ENCODE measurements at places on chromosomes 7 and 10.

DNA sequence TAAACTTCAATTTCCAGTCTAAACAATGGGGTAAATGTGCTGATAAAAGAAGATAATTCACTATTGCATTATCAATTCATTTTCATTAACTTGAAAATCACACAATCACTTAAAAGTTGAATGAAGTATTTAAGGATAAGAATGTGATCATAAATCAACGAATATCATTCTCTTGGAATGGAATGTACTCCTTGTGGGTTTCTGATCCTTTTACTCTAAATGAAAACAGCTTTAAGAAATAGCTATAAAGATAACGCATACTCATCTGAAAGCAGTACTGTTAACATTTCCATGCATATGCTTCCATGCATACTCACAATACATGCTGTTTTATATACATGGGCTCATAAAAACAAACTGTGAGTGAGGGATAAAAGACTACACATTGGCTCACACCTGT, 108.8 kb downstream of the ATE1 start:
- DNase-seq, result no peak

GRCh38 chr7:47031786-47032535, 550.0 kb downstream of the TNS3 start:
- no peak for DNase-seq

GRCh38 chr10:11673346-11674280, 62.2 kb upstream of the USP6NL start:
- no peak for DNase-seq

- DNase-seq, result no peak
Observed at GRCh38 chr10:43862756-43863155, 214.1 kb upstream of the ZNF32 start.

DNA sequence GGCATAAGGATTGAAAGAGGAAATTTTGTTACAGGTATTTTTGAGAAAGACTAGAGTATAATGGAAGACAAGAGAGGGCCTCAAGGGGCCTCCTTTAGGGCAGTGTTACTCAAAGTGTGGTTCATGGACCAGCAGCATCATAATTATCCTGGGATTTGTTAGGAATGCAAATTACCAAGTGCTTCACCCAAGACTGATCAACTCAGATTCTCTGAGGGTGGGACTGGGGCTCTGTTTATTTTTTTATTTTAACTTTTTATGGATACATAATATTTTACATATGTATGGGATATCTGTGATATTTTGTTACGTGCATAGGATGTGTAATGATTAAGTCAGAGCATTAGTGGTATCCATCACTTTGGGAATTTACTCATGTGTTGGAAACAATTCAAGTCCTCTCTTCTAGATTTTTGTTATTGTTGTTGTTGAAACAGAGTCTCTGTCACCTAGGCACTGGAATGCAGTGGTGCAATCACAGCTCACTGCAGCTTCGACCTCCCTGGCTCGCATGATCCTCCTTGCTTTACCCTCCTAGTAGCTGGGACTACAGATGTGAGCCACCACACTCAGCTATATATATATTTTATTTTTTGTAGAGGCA, 2.2 kb upstream of the KCTD7 start:
- DNase-seq, result no peak

GRCh38 chr10:92689663-92690210, at the start of gene HHEX:
HHEX (plus strand) TSS chr10:92689955; CDS start chr10:92689987, 32 bp downstream.
- DNase-seq, result no peak

DNA sequence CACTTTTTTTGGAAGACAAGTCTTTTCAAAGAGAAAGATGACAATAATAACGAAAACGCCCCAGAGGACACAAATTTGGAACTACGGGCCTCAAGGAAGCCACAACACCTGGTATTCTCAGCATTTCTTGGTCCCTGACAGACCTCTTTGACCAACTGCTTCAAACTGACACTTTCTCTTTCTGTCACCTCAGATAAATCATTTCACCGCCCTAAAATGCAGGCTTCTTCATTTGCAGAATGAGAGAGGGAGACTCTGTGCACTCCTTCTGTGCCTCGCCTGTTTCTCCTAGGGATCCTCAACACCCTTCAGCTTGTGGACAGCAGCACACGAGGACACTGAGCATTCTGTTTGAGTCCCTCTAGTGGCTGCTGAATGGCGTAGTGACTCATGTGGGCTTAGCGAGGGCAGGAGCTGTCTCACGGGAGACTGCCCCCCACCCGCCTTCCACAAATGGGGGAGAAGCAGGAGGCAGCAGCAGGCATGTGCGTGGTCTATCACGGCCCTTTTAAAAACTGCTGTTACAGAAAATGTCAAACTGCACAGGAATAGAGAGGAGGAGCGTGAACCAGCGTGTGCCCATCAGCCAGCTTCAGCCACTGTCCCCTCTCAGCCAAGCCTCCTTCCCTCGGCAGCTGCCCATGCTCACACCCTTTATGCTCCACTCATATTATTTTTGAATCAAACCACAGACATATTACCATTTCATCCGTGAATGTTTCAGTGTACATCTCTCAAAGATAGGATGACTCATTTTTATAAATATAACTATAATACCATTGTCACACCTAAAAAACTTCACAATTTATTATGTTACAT, 41.4 kb downstream of the GSDME start:
- no peak for DNase-seq

DNA sequence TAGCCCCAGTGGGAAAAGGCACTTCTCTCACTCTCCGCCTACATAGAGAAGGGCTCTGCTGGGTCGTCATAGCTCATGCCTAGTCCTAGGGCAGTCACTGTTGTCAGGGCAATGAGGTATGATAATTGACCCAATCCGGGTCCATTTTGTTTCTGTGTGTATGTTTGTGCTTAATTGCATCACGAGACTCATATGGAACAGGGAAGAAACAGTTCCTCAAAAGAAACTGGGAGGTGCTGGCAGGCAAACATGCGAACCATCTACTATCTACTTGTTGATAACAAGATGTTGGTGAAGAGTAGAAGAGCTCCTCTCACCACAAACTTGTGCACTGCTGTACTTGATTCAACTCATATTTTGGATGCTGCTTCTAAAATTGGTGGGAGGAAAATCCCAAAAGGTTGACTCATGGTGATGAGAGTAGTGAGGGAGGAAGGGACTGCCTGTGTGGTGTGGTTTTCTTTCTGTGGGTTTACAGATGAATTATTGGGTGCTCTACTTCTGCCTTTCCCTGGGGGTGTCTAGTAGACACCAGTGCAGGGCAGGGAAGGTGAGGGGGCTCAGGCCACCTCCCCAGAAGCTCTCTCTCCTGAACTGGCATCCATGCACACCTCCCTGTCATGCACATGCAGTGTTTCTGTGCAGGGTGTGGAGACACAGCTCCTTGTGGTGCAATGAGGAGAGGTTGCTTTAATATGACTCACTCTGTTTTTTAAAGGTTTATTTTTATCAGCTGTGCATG, 29.4 kb downstream of the LSMEM1 start:
- DNase-seq, result no peak

DNA sequence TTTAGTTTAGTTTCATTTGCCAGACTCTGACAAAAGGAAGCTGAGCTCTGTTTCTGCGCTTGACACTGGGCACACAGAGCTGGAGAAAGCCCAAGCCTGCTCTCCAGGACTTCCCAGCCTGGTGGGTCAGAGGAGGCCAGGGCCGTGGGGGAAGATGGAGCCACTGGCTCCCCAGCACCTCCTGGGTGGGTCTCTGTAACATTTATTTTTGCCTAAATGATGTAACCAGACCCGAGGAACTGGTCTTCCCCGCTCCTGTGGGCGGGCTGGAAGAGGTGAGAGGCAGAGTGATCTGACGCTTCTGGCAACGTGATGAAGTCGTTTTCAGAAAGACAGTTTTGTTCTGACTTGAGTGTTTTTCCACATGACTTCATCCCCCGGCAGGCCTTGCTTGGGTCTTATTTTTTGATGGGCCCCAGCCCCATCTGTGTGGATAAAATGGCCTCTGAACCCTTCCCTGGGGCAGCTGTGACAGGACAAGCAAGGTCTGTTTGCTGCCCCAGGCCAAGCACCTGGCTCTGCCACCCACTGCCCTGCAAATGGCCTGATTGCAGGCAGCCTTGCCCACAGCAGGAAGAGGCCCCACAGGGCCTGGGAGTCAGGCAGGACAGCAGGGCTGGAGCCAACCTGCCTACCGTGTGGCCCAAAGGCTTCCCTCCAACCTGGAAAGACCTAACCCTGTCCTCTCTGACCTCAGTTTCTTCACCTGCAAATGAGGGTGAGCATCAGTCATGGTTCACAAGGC, 304.9 kb upstream of the ZMIZ1 start:
- DNase-seq, result no peak

- no peak for DNase-seq
Observed at GRCh38 chr10:63929831-63930467, 408.7 kb downstream of the REEP3 start.

GRCh38 chr10:89679986-89680385, 21.4 kb upstream of the KIF20B start:
- no peak for DNase-seq

DNA sequence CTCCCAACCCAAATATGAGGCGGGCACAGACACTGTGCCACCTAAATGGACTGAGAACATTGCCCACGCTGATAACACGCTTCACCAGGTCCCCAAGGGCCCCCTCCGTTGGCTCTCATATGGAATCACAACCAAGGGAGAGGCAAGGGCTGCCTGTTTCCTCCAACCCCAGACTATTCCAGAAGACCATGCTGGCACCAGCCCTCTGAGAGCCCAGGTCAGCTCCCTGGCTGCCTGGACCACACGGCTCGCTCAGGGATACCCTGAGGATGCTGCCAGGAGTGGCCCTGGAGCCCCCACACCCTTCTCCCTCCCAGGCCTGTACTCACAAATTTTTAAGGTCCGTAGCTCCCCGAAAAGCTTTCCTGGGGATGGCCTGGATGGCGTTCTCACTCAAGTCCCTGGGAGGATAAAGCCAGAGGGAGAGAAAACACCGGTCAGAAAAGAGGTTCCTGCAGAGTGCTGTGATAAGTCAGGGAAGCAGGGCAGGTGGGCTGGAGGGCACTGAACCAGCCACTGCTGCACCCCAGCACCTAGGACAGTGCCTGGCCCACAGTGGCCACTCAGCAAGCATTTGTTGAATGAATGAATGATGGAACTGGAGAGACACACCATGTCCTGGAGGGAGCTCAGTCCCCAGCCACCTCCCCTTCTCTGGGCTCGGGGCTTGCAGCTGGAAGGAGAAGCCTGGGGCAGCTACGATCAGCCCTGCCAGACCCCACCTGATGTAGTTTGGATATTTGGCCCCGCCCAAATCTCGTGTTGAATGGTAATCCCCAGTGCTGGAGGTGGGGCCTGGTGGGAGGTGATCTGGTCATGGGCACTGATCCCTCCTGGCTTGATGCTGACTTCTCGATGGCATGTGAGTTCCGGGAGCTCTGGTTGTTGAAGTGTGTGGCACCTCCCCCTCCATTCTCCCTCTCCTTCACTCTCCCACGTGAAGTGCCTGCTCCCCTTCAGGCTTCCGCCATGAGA, 119.8 kb downstream of the SLIT1 start:
- DNase-seq, result no peak

DNA sequence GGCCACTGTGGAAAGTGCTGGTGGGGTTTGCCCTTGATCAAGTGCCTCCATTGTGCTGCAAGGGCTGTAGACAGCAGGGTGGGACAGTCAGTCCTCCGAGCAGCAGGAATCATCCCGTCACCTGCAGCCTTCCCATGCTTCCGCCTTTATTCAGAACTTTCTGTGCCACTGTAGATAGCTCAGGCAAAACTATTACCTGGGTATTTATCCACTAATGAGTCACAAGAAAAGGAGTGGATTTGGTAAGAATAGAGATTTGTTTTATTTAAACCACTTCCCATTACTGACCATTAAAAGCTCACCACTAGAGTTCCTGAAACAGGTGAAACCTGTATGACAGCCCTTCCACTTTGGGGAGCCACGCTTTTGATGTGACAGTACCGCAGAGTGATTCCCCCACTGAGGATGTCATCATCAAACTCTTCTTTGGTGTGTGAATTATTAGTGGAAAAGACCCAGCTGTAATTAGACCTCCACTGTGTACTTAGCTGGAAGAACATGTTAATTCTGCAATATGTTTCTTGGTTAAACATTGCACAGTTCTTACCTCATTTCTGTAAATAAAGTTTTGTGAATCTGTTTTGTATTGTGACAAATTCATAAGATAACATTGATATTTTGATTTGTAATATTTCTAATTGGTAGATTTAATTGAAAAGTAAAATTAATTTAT, 208.8 kb downstream of the MLLT10 start:
- DNase-seq, result no peak

DNA sequence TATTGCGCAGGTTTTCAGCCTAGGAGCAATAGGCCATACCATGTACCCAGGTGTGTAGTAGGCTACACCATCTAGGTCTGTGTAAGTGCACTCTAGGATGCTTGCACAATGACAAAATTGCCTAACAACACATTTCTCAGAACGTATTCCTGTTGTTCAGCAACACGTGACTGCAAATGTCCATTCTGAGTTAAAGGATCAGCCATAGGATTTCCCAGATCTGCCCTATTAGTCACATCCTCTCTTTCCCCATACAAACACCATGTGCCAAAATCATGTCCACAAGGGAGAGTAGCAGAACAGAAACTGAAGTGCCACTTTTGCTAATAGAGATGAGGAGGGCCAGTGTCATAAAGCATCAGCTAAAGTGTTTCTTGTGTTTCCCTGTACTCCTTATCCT, 42.6 kb upstream of the AMPH start:
- DNase-seq, result no peak

DNA sequence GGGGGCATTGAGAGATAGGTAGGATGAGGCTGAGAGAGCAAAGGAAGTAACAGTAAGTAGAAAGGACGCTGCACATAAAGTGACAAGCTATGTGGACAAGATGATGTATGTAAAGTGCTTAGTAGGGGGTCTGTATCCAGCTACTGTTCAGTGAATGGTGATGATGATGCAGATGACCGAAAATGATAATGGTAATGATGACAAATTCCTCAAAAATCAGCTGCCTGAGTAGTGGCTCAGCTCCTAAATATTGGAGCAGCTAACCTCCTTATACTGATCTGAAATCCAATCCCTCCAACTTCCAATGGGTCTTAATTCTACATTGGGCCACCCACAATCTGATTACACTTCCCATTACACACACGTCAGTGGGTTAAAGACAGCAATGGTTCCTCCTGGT, 27.1 kb upstream of the KCNMA1 start:
- DNase-seq, result no peak

GRCh38 chr10:73553761-73554160, 37.4 kb downstream of the USP54 start:
- DNase-seq, result peak; percentile 34
